ENCODE measurements at places on chromosomes 4 and X. TPM values are rescaled to one million over a fixed set of nuclear protein-coding genes. Genes with fewer than 3 reads are reported as not detected.

RASGEF1B gene
- not detected for total RNA-seq

HSFX1 gene
- total RNA-seq = not detected

COX7B2 gene
- total RNA-seq = not detected

RAB41 gene
- total RNA-seq = not detected

PHEX gene
- total RNA-seq = 0.45 TPM

MAGEC3 gene
- not detected for total RNA-seq

NCAPG gene
- 28.2 TPM for total RNA-seq

SPANXN4 gene
- not detected for total RNA-seq

SLITRK4 gene
- 0.17 TPM for total RNA-seq

PDGFC gene
- 37.5 TPM for total RNA-seq

PAGE1 gene
- total RNA-seq = not detected

CXCL5 gene
- total RNA-seq = 5.9 TPM

RBMXL3 gene
- not detected for total RNA-seq

CLGN gene
- 5.9 TPM for total RNA-seq

F11 gene
- total RNA-seq = not detected

DCLK2 gene
- 4.6 TPM for total RNA-seq

KLHL34 gene
- total RNA-seq = not detected

RPL9 gene
- 4,772 TPM for total RNA-seq

CACNA1F gene
- total RNA-seq = not detected

SHROOM4 gene
- total RNA-seq = 0.59 TPM

AFM gene
- total RNA-seq = not detected

NALF2 gene
- total RNA-seq = not detected

SRPX2 gene
- total RNA-seq = 32.4 TPM

RPL34 gene
- 818 TPM for total RNA-seq

CPE gene
- 11.6 TPM for total RNA-seq

TEX13C gene
- total RNA-seq = not detected

TRAPPC11 gene
- 21.3 TPM for total RNA-seq

GPC3 gene
- not detected for total RNA-seq

ZNF275 gene
- total RNA-seq = 4.8 TPM
